ENCODE measurements at places on chromosomes 3 and 15. TPM values are rescaled to one million over a fixed set of nuclear protein-coding genes. Genes with fewer than 3 reads are reported as not detected.

Gene HIGD2B
- not detected for total RNA-seq

DNA sequence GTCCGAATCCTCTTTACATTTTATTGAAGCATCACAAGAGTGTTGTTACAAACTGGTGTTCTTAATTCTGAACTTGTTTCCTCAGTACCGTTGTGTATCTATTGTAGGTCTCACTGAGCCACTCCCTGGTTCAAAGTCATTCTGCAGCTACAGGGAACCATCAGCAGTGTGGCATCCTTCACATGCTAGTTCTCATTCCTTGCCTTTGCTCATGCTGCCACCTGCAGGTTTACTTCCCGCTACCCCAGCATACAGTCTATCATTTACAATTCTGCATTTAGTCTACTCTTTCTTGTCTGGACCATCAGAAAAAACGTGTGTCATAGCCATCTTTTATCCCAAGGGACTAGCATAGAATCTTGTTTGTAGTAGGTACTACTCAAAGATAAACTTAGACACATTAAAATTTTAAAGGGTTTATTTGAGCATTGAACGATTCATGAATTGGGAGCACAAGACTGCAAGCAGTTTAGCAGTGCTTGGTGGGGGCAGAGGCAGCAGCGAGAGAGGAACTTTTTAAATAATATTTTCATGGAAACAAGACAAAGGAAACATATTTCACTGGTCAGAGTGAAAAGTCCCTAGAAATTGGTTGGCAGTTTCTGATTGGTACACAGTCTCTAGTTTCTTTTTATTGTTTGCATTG lies 402.1 kb downstream of the CADM2 start:
- DNase-seq: peak; percentile 81

DNA sequence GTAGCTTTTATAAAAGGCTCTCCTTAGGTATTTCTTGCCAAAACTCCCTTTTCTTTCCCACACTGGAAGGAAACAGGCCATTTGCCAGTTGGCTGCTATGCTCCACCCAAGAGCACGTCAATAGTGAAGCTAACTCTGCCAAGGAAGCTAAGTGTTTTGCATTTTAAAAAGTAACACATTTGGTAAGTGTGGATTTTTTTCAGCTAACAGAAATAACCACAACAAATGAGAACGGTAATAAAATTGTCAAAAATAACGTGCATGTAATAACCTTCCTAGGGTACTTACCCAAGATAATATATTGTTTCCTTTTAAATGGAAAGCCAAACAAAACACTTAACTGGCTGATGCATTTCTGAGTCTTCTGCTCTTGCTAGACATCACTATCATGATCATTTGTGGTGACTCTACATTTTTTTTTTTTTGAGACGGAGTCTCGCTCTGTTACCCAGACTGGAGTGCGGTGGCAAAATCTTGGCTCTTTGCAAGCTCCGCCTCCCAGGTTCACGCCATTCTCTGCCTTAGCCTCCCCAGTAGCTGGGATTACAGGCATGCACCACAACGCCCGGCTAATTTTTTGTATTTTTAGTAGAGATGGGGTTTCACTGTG lies 4.6 kb downstream of the DPP8 start:
- DNase-seq: no peak

Gene ARL6
- total RNA-seq: 20.8 TPM

GRCh38 chr3:10155123-10155472 lies 9.6 kb upstream of the IRAK2 start:
- DNase-seq: no peak
